ENCODE measurements at places on chromosomes 7 and 10.

DNA sequence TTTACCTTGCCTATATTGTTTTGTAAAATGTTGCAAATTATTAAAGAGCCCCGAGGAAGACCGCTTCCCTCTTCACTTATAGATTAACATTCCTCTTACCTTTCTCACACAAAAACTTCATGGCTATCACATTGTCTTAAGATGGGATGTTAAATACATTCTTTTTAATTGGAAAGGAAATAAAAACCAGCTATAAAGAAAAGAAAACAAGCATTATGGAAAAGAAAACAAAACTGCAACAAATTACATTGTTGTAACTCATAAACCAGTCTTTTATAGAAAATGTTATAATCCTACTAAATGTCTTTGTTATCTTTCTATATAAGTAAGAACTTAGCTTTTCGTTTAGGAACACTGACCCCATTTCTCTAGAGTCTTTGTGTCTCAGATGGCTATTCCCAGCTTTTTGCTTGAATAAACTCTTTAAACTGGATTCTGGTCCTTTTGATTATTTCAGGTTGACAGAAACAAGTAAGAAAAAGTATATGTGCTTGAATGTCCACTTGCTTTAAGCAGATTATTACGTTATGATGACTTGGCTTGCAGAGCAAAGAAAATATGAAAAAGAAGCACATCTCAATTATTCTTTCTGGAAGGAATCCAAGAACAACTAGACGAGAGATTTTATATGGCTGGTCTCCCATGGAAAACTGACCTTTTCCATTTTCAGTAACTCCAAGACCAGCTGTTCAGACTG, 128.2 kb downstream of the AKR1D1 start:
- DNase-seq: no peak

DNA sequence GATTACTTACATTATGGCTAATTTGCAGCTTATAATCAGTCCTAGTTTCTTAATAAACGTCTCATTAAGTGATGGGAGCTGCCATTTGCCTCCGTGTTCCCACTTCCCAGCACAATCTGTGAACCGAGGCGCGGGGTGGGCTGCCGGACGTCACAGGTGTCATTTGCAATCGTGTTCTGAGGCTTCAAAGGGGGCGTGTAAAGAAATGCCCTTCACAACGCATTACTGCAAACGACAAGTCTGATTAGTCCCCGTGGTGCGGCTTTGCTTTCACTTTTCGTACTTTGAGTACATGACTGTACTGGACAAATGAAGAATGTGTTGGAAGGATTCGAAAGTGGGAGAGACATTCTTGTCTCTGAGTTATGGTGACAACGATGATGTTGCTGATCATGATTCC, 614.2 kb upstream of the ADARB2 start:
- DNase-seq: no peak

- no peak for DNase-seq
These were observed 406.5 kb downstream of the SUGCT start for GRCh38 chr7:40541336-40541735.

GRCh38 chr10:125084614-125085257, 75.6 kb downstream of the CTBP2 start:
- DNase-seq: no peak

GRCh38 chr10:31974434-31975124, 45.9 kb upstream of the ARHGAP12 start:
- no peak for DNase-seq

GRCh38 chr7:40760987-40761386, 626.2 kb downstream of the SUGCT start:
- no peak for DNase-seq

DNA sequence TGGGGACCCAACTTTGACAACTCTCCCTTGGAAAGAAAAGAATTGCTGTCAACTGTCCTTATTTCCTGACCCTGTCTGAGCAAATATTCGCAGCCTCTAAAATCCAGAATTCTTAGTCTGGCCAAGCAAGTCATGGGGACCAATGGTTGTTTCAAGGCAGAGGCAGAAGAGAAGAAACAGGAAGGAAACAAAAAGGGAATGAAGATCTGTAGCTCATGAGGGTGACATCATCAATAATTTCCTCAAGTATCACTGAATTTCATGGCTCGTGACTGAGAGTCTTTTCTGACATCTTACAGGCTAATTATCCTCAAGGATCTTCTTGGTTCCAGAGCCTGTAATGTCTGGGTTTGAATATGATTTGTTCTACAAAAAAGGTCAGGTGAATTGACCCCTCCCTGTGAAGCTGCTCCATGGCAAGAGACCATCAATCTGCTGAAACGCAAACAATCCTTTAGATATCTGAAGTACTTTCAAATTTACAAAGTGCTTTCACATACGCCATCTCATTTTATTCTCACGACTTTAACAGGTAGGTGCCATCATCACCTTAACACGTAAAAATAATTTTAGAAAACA, 5.8 kb downstream of the CDK6 start:
- no peak for DNase-seq

GRCh38 chr7:2941216-2941859, 97.2 kb upstream of the GNA12 start:
- no peak for DNase-seq

DNA sequence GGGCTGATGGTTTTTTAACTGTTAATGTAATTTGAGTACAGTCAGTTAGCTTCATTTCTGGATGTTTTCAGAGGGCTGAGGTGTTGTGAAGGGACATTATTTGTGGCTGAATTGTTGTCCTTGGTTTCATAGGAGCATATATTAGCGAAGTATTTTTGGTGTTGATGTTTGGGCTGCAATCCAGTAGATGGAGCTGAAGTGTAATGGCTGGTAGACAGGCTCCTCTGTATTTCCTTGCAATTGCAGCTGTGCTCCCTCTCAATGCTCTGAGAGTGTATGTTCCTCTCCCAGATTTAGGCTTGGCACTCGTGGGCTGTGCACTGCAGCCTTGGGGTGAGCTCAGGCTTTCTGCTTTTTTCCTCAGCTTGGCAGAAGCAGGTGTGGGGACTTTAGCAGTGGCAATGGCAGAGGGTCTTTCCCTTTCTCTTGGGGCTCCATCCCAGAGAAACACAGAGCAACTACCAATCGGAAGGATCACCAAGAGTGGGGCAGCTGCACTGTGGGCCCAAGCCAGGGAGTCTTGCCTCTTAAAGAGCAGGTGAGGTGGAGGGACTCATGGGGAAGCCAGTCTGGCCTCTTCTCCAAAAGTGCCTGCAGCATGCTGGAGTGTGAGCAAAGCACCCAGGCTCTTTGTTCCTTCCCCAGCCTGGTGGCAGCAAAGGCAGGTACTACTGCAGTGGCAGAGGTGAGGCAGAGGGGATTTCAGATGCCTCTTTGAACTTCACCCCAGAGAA, 544.4 kb downstream of the SH2D4B start:
- DNase-seq: no peak

GRCh38 chr10:96910488-96911395, 78.6 kb downstream of the LCOR start:
- peak; percentile 74 for DNase-seq

DNA sequence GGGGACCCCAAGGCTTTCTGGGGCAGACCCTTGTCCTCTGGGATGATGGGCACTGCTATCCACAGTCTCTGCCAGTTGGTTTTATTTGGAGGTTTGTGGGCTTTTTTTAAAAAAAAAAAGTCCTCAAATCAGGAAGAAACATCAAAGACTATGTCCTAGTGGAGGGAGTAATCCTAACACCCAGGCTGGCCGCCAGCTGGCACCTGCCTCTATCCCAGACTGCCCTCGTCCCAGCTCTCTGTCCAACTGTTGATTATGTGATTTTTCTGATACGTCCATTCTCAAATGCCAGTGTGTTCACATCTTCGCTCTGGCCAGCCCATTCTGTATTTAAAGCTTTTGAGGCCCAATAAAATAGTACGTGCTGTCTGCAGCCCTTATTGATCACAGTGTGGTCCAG, 61.0 kb upstream of the LRRC4 start:
- no peak for DNase-seq

DNA sequence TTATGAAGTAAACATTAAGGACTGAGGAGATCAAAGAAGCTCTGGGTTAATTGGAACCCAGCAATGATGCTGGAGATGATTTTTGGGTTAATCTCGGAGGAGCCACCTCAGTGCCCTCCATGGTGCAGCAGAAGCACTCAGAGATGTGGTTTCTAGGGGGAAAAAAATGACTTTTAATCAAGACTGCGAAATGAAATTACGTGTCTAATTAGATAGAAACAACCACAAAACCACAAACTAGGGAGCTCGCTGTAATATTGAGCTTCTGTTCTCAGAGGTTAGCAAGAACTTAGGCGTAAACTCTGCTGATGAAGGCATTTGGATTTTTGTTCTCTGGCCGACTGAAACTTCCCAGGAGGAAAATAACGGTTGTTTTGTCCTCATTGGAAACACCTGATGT, 319.0 kb downstream of the GRID1 start:
- no peak for DNase-seq

- DNase-seq: no peak
These were observed 50.8 kb upstream of the RSU1 start for GRCh38 chr10:16867990-16868389.

DNA sequence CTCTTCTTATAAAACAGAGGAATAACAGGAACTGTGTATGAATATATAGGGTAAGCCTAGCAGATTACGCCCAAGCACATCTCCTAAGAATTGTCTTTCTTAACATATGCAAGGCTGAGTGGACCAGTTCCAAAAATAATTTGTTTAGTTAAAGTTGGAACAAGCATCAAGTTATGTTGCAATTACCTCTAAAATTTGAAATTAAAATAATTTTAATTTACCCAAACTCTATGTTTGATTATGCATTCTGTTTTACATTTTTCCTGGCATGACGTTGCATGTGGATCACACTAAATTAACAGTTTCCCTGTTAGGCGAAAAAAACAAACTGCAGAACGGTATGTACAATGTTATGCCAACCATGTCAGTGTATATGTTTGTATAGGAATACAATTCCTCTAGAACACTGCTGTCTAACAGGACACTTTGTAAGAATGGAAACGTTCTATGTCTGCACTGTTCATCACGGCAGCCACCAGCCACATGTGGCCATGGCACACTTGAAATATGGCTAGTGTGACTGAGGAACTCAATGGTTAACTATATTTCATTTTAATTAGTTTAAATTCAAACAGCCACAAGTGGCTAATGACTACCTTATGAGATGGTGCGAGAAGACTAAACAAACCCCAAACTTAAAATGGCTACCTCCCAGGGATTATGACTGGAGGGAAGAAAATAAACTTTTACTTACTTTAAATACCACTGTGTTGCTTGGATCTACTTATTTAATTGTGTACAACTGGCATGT, 281.1 kb upstream of the KLF14 start:
- DNase-seq: no peak

GRCh38 chr10:63583909-63584724, 62.9 kb downstream of the REEP3 start:
- DNase-seq: no peak

DNA sequence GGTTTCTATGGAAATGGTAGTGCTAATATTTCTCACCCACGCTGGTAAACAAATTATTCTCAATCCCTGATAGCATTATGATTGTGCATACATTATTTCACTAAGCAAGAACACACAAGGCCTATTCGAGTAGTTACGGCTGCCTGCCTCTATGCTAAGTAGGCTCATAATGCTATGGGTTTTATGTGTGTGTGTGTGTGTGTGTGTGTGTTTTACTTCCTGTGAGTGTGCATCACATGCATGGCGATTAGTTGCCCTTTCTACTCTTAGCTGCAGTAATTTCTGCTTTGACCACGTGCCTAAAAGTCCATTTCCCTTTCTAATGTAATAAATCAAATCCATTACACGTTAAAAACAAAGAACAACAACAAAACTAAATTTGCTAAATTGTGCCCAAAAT, 117.0 kb downstream of the CHCHD3 start:
- DNase-seq: no peak

DNA sequence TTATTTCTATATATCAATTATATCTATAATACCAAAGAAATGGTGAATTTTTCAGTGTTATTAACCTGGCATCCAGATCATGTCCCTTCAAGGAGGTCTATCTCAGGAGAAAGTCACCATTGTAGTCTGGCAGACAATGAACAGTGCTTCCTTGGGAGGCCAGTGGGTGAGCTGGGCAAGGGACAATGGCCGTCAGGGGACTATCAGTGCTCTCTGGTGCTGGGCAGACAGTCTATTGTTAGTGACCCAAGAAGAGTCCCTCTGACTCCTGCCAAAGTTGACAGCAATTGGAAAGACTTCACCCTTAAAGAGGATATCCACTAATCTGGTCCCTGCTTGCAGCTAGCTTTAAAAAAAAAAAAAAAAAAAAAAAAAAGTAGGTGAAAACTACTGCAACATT, 7.1 kb downstream of the JAZF1 start:
- DNase-seq: no peak

DNA sequence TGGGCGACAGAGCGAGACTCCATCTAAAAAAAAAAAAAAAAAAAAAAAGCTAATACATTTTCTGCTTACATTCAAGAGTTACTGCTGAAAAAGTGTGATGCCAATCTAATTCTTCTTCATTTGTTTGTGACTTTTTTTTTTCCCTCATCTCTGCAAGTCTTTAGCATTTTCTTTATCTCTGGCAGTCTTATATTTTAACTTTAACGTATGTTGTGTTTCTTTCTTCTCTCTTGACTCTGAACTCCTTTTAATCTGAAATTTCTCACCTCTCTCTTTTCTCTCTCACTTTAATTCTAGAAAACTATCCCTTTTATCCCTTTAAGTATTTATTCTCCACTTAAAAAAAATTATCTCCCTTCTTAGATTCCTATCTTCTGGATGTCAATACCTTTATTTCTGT, 146.5 kb downstream of the JMJD1C start:
- no peak for DNase-seq

- no peak for DNase-seq
These were observed 9.3 kb downstream of the PALD1 start for GRCh38 chr10:70487824-70488223.

GRCh38 chr7:151394076-151395035, 15.5 kb downstream of the WDR86 start:
- no peak for DNase-seq

DNA sequence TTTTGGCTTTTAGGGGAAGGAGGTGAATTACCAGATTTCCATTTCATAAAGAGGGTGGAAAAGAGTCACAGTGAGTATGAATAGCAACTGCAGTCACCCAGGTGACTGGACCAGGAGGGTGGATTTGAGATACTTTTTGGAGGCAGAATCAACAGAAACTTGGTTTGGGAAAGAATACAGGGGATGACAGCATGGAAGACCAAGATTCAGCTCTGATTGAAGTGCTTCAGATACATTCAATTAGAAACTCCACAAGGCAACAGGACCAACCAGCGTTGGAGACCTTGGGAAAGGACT, 83.0 kb downstream of the SGMS1 start:
- DNase-seq: no peak

- no peak for DNase-seq
These were observed 54.2 kb downstream of the EMX2 start for GRCh38 chr10:117596706-117597105.

- no peak for DNase-seq
These were observed 109.3 kb downstream of the ICA1 start for GRCh38 chr7:8152489-8153192.

DNA sequence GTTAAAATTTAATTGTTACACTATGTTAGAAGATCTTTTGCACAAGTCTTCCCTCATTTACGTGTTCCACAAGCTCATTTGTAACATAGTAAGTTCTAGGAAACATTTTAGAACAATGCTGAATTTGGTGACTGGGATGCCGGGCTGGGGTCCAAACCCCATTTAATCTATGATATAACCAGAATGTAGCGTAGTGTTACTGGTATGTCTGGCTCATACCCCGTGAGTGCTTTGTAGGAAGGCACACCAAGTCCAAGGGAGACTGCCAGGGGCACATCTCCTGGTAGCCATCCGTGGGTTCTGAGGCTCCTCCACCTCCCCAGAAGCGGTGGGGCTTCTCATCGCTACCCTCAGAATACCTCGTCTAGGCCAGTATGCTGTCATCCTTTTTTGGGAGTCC, 21.3 kb upstream of the TMEM236 start:
- no peak for DNase-seq

All from hematopoietic multipotent progenitor cell treated with erythropoietin and hydrocortisone succinate and interleukin-3 and kit ligand, for 8 days (in vitro differentiated cells).